Activated CD4-positive, alpha-beta T cell treated with anti-CD3 and anti-CD28 coated beads, Interleukin-2, amount 50 U/mL, for 1 hour (primary cell): ENCODE measurements at places on chromosomes 12 and 14.

DNA sequence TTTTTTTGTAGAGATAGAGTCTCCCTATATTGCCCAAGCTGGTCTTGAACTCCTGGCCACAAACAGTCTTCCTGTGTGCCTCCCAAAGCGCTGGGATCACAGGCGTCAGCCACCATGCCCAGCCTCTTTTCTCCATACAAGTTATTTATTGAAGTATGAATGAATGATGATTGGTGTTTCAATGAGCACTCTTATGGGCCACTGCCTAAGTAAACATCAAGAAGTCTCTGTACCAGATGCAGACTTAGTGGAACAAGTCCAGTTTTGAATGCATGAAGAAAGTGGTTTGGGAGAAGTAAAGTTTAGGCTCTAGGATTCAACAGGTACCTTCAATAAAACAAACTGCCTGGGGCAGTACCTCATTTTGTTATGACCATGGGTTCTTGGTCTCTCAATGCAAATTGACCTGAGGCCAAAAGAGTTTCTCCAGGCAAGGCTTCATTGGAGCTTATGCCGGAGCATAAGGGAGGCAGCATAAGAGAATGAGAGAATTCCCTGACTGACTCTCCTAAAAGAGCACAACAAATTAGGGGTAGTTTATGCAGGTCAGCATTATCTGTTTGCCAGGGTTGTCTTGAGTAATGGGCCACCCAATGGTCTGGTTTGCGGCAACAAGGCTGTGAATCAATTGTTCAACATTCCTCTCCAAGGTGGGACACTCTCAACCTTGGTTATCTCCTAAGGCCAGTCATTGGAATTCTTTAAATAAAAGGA is 1.1 kb upstream of the GMFB start:
- DNase-seq, result no peak

DNA sequence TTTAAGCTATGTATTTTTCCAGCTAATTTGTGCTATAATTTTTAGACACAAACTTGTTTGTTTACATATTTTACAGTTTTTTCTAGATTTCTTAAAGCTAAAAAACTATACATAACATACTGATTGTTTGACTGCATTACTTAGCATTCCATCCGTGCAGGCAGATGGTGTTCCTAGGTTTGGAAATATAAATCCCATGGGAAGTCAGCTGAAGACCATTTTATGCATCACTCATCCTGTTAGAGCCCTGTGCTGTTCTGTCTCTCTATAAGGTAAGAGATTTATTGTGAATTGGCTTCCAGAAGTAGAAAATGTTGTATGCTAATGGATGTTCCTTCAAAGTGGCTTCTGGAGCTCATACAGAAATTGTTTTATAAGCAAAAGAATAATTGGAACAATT is 31.1 kb downstream of the RMST start:
- no peak for DNase-seq

DNA sequence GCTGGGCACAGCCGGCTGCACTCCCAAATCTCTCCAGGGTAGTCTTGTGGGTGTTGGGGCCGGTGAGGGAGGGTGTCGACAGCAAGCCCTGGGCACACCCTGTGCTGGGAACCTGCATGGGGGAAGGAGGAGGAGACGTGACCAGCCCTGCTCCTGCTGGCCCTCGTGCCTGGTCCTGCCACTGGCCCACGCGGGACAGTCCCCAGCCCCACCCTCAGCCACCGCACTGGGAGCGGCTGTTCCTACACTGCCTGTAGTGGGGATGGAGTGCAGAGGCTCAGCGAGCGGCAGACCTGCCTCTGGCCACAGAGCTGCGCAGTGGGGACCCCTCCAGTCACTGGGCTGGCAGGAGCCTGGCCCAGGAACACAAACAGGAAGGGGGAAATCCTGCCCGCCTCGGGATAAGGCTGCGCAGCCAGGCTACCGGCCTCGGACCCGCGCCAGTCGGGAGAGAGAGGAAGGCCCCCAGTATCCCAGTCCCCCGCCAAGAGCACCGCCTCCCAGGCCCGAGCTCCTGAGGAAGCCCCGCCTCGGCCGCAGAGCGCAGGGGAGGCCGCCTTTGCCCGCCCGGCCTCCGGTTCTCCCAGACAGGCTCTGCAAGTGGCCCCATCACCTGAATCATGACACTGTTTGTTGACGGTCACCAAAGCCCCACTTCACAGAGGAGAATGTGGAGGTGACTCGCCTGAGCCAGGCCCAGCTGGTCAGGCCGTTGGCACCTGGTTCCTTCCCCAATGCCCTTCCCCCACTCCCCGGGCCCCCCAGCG is 10.6 kb downstream of the AHNAK2 start:
- DNase-seq, result no peak

DNA sequence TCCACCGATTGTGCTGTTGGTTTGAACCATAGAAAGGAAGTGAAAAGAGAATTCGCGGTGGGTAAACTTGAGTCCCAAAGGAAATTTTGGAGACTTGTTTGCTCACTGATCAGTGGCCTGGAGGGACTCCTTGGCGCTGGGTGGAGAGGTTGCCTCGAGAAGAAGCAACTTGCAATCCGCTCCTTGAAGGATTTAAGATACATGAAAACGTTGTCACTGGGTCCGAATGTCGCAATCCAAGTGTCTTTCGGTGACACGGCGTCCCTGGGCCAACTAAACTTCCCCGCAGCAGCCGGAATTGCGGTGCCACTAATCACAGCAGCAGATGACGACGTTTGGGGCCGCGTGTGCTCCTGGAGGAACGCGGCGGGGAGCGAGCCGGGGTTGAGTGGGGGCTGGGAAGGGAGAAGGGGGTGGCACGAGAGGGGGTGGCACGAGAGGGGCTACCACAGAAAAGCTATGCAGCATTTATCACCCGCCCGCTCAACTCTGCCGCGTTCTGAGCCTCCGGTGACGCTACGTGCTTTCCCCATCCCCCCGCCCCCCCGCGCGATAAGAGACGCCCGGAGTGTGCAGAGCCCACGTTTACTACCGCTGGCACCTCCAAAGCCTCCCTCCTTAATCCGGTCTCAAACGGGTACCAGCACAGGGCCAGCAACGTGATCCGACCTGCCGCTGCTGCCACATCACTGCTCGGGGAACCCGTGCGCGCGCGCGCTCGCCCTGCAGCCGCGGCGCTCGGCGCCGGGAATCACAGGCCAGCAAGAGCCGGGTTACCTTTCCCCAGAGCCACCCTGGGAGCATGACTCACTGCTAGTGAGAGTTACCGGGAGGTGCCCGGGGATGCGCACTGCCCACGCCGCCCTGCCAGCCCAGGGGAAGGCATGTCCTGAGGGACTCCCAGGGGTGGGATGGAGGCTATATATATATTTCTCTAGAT is 833 bp upstream of the BHLHE41 start:
- DNase-seq, result peak; percentile 8

GRCh38 chr14:59182641-59183040 is 5.8 kb upstream of the DAAM1 start:
- no peak for DNase-seq

GRCh38 chr12:12486661-12487240 is 75.9 kb downstream of the DUSP16 start:
- DNase-seq, result no peak

DNA sequence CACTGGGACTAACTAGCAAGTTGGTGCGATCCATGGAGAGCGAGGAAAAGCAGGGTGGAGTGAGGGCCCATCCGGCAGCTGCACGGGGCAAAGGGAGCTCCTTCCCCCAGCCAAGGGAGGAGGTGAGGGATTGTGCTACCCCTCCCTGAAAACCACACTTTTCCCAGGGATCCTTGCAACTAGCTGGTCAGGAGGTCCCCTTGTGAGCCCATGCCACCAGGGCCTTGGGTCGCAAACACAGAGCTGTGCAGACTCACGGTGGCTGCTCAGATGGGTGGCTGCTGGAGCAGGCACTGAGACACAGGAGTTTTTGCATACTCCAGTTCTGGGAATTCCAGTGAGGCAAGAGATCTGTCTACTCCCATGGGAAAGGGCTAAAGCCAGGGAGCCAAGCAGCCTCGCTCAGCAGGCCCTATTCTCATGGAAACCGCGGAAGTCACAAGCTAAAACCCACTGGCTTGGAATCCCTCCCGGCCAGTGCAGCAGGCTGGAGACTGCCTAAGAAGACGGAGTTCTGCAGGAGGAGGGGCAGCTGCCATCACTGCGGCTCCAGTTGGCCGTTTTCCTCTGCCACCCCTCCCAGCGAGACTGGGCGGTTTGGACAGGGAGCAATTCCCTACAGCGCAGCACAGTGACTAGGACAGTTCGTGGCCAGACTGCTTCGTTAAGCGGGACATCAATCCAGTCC is 10.9 kb upstream of the ZNF705A start:
- no peak for DNase-seq

DNA sequence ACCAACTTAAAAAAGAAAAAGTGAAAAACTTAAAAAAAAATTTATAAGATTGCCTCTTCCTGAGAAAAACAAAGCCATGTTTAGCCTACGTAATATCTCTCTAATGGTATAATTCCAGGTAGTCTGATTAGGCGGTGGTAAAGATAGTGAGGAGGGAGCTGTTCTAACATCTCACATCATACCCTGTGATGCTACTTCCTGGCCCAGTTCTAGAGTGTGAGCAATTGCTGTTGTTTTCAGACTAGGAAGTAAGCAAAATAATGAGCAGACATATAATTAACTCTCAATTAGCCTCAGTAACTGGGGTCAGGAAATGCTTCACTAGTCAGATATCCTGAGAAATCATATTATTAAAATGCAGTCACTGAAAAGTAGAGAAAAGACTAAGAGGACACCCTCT is 113.9 kb downstream of the PHLDA1 start:
- DNase-seq, result no peak

GRCh38 chr12:25130741-25131188 is 64.2 kb downstream of the DNAI7 start:
- DNase-seq, result no peak

- peak; percentile 59 for DNase-seq
Observed at GRCh38 chr12:96237465-96238077, 43.4 kb downstream of the ELK3 start.

DNA sequence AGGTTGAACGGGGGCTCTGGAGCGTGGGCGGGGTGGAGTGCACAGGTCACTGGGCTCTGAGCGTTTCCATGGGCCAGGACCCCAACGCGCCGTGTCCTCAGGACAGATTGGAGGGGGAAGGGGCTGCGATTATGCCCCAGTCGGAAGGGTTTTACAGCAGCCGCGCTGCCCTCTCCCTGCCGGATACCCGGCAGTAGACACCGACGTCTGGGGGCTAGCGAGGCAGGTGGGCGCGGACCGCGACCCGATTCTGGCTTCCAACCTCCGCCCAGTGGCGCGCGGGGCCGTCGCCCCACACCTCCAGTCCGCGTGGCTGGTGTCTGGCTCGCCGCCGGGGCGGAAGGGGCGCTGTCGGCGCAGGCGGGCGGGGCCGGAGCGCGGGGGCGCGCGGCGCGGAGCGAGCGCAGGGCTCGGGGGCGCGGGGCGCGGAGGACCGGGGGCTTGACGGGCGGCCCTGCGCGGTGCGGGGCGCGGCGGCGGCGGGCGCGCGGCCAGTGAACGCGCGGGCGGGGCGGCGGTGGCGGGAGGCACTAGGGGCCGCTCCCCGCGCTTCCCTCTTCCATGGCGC is 2.4 kb upstream of the KIF26A start:
- no peak for DNase-seq

GRCh38 chr14:101018561-101019290 is 115.2 kb upstream of the RTL1 start:
- no peak for DNase-seq

- DNase-seq, result no peak
Observed at GRCh38 chr14:33774723-33775470, 176.0 kb downstream of the EGLN3 start.

GRCh38 chr12:115296613-115297198 is 612.7 kb upstream of the TBX3 start:
- DNase-seq, result no peak

GRCh38 chr12:92403210-92404175 is 257.8 kb upstream of the BTG1 start:
- peak; percentile 31 for DNase-seq

GRCh38 chr14:74710480-74710879 is 2.4 kb downstream of the AREL1 start:
- no peak for DNase-seq

GRCh38 chr12:27622436-27623195 is 73.6 kb upstream of the REP15 start:
- DNase-seq, result no peak

- no peak for DNase-seq
Observed at GRCh38 chr14:21631084-21631483, 3.7 kb downstream of the OR10G2 start.

DNA sequence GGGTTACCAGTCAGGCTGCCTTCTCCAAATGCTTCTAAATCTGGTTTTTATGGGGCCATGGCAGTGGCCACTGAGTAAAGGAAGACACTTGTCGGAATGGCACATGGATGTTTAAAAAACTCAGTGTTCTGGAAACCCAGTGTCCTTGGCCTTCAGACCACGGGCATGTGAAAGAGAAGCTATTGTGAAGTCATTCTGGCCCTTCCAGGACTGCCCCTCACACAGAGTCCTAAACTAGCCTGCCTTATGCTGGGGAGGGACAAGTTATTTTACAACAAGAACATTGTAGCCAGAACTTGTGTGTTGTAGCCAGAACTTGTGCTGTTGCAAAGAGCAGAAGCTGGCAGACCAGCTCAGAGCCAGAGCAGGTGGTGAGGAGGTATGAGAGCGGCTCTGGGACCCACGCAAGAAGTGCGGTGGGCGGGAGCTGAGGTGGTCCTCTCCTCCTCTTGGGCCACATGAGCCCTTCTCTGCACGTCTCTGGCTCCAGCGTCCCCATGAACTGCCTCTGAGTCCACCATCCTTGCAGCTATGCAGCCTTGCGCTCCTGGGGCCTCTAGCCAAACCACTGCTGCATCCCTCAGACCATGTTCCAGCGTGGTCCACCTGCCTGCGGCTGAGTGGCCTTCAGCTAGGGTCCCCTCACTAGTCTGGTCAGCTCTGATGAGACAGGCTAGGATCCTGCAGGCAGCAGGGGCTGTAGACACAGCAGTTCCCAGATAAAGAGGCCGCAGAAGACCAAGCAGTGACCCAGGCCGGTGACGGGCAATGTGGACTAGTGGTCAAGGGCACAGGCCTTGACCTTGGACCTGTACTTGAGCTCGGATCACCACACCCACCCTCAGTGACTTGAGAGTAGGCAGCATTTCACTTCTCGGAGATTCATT is 32.5 kb downstream of the MMAB start:
- DNase-seq, result no peak

GRCh38 chr14:31897581-31898186 is 179.4 kb upstream of the ARHGAP5 start:
- DNase-seq, result no peak

GRCh38 chr12:111006621-111007020 is 86.2 kb upstream of the MYL2 start:
- no peak for DNase-seq

GRCh38 chr12:123227581-123228258 is 5.2 kb downstream of the MPHOSPH9 start:
- no peak for DNase-seq

DNA sequence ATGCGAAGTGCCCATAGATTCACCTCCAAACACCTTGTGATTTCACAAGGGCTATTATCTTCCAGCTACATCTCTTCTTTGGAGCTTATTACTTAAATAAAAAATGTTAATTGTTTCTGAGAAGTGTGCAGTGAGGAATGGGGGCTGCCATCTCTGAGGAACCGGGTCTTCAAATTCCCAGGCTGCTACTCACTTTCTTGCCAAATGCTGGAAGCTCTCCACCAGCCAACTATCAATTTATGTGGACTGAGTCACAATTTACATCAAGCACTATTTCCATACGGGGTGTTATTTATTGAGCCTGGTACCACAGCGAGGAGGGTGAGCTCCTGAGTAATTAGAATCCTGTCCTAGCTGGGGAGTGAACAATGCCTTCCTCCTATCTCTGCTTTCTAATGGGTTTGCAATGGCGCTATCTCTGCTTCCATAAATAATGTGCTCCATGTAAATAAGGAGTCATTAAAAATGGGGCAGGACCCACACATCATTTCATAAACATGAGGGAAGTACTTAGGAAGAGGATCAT is 898.3 kb downstream of the VRK1 start:
- DNase-seq, result no peak

GRCh38 chr14:99853206-99853605 is 60.0 kb downstream of the EML1 start:
- DNase-seq, result no peak

- DNase-seq, result no peak
Observed at GRCh38 chr12:47362126-47362705, 282.5 kb upstream of the AMIGO2 start.
